ENCODE measurements at places on chromosomes 3 and 15.

DNA sequence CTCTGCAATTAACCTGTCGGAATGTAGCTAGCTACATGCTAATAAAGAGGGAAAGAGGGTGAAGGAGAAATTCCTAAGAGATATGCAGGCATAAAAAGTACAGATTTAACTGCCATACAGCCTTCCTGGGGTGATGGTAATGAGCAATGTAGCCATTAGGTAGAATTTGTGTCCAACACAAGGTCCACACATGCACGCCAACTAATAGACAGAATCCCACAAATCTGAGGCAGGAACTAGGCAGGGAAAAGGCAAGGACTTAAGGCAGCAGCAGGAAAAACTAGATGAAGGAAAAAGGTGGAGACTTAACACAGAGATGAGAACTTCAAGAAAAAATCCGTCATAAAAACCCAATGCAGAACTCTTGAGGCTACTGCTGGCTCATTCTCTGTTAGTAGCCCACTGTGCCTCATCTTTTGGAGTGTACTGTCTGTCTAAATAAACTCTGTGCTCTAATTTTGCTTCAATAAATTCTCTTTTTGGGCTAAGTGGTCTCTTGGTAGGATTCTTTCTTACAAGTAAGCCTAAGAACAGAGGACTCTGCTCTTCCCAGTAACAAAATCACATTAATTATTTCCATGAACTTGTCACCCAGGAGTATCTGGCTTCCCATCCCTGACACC is 81.5 kb downstream of the BTLA start:
- no peak for DNase-seq

DNA sequence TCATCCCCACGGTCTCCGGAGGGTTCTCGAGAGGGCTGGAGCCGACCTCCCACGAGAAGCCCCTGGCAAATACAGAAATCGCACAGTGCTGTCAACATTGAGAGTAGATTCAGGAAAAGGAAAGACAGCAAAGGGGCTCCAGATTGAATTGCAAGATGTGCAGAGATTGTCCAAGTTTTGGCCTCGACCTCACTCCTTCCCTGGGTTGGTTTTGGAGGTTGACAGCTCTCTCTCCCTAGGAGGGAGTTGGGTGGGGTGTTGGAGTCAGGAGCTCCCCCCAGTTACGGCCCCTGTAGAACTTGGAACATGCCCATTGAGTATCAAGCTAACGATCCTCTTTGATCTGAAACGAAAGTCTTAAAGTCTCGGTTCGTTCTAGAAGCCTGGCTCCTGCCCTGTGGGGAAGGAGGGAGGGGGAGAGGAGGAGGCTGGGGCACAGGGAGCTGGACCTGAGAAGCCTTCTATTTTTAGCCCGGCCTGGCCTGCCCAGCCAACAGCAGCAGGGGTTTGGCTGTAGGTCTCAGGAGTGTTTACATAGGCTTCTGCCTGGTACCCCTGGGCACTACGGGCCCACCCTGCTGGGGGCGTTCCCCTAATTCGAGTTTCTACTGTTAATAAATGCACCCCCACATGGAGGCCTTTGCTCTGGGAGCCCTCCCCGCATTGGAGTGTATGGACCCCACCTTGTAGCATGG is 672 bp upstream of the KY start:
- DNase-seq, result no peak

GRCh38 chr3:158267015-158267414 is 157.1 kb downstream of the RSRC1 start:
- no peak for DNase-seq

DNA sequence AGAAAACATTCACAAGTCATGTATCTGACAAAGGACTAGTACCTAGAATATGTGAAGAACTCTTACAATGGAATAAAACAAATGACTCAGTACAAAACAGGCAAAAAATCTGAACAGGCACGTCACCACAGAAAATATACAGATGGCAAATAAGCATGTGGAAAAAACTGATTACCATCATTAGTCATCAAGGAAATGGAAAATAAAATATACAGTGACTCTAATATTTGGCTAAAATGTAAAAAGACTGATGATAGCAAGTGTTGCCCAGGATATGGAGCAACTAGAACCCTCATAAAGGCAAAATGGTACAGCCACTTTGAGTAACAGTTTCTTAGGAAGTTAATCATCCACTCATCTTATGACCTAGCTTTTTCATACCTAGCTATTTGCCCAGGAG is 95.8 kb upstream of the ABHD17C start:
- DNase-seq, result no peak

- DNase-seq, result no peak
Measured at GRCh38 chr3:16720367-16720940, 115.2 kb upstream of the DAZL start.

- no peak for DNase-seq
Measured at GRCh38 chr3:11626084-11626463, 17.6 kb downstream of the VGLL4 start.

DNA sequence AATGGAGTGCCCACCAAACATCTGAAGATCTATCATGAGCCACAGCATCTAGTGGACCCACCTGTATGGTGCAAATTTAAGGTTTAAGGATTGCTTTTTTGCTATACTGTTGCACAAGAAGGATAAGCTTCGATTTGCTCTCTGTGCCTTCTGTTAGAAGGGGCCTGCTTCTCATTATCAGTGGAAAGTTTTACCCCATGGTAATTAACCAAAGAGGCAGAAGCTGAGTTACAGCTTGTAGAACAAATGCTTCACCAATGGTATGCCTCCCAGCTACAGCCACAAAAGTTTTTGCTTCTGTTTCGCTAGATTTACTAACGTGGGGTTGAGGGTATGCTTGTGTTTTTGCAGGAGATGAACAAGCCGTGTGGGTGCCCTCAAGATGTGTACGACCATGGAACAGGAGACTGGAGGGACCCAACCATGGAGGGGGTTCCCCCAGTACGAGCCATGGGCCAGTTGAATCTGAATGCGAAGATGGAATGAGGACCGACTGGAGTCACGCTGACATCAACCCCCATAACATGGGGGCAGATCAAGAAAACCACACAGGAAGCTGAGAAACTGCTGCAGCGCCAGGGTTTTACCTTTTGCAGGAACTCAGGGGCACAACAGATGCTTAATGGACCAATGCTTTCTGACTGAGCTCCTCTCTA is 43.5 kb downstream of the ACAD9 start:
- no peak for DNase-seq

GRCh38 chr3:42701371-42702065 is 1.1 kb downstream of the HHATL start:
- DNase-seq, result no peak

DNA sequence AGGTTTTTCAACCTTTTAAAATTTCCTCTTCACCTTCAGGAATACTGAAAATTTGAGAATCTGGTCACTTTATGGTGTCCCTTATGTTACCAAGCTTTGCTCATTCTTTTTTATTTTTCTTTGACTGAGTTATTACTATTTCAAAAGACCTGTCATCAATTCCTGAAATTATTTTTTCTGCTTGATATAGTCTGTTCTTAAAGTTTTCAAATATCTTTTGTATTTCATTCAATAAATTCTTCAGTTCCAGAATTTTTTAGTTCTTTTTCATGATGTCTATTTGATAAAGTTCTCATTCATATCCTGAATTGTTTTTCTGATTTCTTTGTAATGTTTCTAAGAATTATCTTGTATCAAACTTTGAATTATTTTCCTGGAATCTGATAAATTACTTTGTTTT is 63.9 kb downstream of the UQCC5 start:
- no peak for DNase-seq

- no peak for DNase-seq
Measured at GRCh38 chr3:107561980-107562379, 39.2 kb downstream of the BBX start.

- DNase-seq, result peak; percentile 32
Measured at GRCh38 chr15:77840991-77841775, 208.5 kb upstream of the LINGO1 start.

GRCh38 chr3:57169108-57169507 is 4.0 kb upstream of the IL17RD start:
- no peak for DNase-seq

DNA sequence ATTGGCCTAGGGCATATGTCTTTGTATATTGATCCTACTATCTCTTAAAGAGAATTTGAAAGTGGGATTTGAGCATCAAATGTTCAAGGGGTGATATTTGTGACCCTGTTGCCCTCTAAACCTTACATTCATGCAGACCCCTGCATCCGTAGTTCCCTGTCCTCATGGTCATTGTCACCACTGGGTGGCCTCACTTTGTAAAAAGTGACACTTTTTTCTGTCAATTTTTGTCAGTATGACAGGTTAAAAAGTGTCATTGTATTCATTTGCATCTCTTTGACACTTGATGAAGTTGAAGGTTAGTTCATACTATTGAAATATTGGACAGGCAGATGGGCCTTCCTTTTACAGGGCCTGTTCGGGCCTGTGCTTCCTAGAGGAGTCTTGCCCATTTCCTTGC is 12.3 kb upstream of the KLF15 start:
- no peak for DNase-seq

GRCh38 chr3:12837295-12837986 is 3.9 kb downstream of the RPL32 start:
- no peak for DNase-seq

- DNase-seq, result no peak
Measured at GRCh38 chr3:165641569-165642310, 195.5 kb downstream of the BCHE start.

- no peak for DNase-seq
Measured at GRCh38 chr3:195760345-195761122, 39.8 kb downstream of the MUC20 start.

DNA sequence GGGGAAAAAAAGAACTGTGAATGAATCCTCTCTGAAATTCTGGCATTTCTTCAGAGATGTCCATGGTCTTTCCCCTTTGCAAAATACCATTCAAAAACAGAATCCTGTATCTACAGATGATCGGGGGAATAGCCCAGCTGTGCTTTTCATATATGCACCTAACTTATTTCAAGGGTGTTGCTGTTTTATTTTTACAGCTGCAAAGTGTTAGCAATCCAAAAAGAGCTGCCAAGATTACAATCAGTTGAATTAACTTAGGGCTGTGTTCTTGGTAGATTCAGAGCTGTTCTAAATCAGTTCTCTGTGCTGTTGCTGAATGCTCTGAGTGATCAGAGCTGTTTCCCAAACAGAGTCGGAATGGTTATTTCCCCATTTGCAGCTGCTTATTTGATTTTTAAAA is 175.7 kb upstream of the SEMA6D start:
- DNase-seq, result no peak

DNA sequence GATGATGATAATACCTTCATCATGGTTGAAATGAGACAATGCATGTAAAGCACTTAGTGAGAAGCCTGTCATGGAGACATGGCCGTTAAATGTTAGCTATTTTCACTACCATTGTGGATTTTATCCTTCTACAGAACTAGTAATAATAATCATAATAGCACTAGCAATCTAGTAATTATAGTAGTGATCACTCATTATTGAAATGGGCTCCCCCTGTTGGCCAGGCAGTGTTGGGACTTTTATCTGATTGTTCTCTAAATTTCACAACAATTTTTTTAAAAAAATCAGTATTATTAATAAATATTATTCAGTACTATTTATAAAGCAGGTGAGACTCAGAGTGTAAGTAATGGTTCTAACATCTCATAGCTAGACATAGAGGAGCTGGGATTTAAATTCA is 396.3 kb downstream of the IL5RA start:
- no peak for DNase-seq

DNA sequence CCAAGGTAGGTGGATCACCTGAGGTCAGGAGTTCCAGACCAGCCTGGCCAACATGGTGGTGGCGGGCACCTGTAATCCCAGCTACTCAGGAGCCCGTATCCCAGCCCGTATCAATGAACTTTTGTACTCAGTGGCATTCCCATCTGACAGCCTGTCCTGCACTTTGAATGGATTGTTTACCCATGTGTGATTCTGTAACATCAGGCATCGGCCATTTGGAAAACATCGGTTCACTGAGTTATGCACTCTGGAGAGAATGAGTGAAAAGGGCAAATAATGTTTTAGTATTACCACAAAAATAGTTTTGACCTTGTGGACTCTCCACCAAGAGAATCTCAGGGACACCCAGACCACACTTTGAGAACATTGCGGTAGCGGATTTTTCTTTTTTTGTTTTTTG is 13.6 kb downstream of the KLHL25 start:
- DNase-seq, result no peak

DNA sequence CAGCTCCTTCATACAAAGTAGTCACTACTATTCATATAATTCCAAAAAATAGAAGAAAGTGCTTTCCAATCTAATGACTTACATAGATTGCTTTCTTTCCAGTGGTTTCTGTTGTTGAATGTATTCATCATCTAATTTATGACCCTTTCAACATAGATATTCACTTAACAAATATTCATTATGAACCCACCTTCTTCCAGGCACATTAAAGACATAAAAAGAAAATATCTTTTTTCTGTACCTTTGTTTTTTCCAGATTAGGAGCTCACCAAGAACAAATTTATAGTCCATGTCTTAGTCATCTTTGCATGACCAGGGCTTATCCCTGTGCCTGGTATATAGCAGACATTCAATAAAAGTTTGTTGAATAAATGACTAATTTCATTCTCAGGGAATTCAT is 32.4 kb upstream of the PDZRN3 start:
- DNase-seq, result no peak

DNA sequence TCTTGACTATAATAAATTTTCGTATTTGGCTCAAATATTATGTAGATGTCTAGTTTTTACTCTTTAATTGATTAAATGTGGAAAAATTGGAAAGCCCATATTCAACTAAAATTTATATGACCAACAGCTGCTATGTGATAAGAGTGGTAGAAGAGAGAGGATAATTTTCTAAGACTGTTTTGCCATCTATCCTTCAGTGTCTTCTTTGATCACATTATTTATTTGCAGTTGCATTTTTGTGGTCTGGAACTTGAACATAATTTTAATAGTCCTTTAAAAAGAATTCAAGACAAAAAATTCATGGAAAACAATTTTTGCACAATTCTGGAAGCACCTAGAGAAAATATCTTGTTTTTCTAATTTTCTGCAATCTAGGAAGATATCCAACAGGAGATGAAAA is 213.3 kb upstream of the THBS1 start:
- DNase-seq, result peak; percentile 40

- DNase-seq, result no peak
Measured at GRCh38 chr3:61518590-61518989, 42.8 kb upstream of the PTPRG start.

GRCh38 chr3:153463895-153464294 is 301.9 kb downstream of the RAP2B start:
- no peak for DNase-seq

GRCh38 chr3:157632075-157632474 is 128.9 kb upstream of the VEPH1 start:
- DNase-seq, result no peak

- peak; percentile 12 for DNase-seq
Measured at GRCh38 chr3:50008931-50009330, 69.0 kb downstream of the RBM6 start.

DNA sequence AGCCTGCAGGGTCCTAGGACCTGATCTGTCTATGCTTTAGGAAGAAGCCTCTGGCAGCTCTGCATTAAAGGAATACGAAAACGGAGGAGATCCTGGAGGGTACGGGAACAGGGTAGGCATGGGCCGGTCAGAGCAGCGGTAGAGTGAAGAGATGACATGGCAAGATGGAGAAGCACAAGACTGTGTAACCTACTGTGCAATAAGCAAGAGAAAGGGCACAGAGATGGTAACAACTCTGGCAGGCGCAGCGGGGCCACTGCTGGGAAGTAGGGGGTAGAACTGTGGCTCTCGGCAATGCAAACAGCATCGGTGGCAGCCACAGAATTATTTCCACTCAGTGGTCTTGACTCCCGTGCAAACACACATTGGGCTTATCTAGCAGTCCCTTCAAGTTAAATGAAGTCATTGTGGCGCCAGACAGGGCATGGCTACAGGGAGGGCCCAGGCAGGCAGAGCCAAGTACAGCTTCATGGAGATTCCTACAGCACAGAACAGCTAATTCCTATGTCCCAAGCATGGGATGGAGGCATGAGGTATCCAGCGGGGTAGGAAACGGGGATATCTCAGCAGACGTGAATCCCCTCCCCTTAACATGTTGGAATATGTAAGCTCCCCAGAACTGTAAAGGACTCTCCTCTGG is 28.8 kb downstream of the WHAMM start:
- DNase-seq, result no peak

Data from GM04503 (cell line).